NCI-H1694 (cell line): ENCODE measurements at places on chromosomes 12 and 14.

- no peak for DNase-seq
Observed at GRCh38 chr12:105933671-105934665, 204.8 kb downstream of the NUAK1 start.

DNA sequence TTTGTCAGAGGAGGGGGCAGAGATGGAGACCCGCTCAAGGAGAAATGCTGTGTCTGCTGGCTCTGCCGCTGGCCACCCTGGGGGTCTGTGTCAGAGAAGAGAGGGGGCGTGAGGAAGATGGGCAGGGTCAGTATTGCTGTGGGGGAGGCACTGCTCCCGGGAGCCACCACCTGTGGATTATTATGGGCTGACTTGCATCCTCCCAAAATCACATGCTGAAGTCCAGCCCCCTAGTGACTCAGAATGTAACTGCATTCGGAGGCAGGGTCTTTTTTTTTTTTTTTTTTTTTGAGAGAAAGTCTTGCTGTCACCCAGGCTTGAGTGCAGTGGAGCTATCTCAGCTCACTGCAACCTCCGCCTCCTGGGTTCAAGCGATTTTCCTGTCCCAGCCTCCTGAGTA, 12.3 kb downstream of the ABCD4 start:
- peak; percentile 24 for DNase-seq

- no peak for DNase-seq
Observed at GRCh38 chr14:54803396-54803795, 99.2 kb downstream of the GCH1 start.

DNA sequence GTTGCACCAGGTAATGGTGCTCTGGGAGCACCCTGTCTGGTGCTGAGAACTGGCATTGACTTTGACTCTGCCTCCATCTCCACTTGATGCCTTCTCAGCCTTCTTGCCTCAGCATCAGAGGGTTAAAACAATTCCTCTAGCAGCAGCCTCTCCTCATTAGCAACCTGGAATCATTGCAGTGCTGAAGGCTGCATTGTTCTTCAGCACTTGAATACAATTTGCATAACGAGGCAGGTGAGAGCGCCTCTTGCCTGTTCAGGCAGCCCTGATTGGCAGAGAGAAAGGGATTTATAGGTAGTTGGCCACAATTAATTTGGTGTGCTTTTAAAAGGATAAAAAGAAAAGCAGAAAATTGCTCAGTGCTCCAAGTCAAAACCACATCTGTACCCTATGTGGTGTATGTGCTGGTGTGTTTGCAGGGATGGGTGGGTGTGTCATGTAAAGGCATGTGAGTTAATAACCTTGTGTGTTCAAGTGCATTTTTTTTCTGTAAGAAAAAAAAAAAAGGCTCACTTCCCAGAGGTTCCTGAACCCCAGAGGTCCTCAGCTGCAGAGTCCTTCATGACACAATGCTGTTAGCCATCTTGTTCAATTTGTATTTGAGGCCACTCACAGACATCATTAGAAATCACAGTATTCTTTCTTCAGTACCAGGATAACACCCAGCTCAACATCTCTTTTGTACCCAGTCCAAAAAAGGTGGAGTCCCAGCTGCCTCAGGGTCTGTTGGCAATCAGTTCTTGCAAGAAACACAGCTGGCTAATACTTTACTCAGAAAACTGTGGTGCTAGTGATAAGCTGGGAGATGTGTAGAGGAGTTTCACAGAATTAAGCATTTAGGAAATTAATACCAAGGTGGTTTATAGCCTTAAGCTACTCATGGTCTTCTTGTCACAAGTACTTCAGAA, 385.6 kb downstream of the GRIN2B start:
- DNase-seq, result peak; percentile 67

- no peak for DNase-seq
Observed at GRCh38 chr14:37403626-37404025, 191.4 kb downstream of the FOXA1 start.

GRCh38 chr12:29725587-29726320, 58.0 kb downstream of the TMTC1 start:
- peak; percentile 91 for DNase-seq

DNA sequence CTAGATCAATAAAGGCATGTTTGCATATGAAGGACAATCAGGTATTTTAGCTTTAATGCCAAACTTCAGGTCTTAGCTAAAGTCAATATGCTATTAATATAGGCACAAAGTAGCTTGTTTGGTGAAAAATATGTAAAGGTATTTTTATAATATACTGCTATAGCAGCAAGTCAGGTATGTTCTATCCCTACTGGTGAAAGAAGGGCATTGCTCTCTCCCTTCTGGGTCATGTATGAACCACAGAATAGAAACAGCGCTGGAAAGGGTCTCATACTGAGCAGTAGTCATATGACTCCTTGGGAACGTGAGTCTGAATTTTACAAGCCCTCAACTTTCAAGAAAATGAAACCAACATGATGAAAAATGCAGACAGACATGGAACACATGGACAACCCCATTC, 314.6 kb downstream of the GRIN2B start:
- no peak for DNase-seq

DNA sequence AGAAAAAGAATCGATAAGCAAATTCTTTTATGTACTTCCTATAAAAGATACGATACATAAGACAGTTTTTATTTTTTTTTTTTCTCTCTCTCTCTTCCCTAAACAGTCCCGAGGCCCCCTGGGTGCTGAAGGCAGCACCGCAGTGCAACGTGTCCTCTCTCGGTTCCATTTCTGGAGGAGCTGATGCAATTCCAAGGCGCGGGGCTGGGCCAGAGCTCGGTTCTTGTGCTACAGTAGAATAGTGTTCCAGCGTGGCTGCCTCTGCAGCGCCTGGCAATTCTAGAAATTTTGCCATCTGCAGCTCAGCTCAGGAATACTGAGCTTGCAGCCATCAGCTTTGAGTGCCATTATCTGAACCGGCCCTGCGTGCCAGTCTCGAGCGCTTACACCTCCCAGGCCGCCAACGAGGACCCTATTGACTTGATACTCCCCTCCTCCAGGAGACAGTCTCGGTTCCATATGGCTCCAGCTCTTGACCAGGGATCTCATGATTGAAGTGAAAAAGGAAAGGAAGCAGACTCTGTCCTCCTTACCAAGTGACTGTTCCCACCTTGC, 630 bp downstream of the ALDH1L2 start:
- peak; percentile 37 for DNase-seq

- no peak for DNase-seq
Observed at GRCh38 chr12:69904777-69905176, 79.8 kb downstream of the MYRFL start.

- peak; percentile 4 for DNase-seq
Observed at GRCh38 chr12:105935981-105936380, 202.8 kb downstream of the NUAK1 start.

- DNase-seq, result no peak
Observed at GRCh38 chr12:132448463-132448820, 41.5 kb upstream of the FBRSL1 start.

DNA sequence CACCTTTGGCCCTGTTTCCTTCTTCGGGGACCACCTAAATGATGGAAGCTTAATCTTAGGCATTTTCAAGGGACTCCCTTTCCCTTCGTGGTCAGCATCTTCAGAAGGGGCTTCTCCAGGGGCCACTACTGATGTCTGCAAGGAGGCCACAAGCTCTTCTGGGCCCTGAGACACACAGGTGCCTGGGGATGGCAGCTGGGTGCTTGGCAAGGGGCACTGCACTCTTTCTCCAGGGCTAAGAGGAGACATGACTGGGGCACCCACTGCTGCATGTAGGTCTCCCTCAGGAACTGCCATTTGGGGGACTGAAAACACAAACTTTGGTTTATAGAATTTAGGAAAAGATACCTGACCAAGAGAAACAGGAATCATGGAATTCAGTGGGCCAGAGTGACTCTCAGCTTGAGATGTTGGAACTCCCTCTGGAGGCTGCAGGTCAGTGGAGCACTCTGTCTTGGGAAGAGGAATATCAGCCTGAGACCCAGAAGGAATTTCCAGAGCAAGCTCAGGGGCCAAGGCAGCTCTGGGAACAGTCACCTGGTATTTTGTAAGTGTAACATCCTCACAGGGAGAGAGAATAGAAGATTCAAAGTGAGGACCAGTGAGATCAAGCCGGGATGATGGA, 16.0 kb downstream of the PLD4 start:
- DNase-seq, result no peak

- no peak for DNase-seq
Observed at GRCh38 chr12:48377646-48378045, 26.9 kb upstream of the ZNF641 start.

GRCh38 chr14:98018628-98019027, 1221.4 kb downstream of the VRK1 start:
- no peak for DNase-seq

DNA sequence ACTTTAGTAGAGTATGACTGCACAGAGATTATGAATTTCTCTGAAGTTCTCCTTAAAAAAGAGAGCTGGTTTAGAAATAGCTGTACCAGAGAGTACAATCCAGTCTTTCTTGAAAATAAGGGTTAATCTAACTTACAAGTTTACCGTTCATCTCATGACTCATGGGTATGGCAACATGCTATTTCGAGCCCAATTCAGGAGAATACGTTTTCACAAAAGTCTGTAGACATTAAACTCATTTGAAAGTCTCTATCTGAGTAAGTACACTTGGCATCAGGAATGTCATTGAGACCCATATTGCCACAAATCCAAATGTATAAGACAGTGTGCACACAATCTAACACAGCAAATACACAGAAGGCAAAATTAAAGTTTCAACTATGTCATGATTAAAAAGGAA, 160.5 kb downstream of the PIK3C2G start:
- DNase-seq, result no peak

DNA sequence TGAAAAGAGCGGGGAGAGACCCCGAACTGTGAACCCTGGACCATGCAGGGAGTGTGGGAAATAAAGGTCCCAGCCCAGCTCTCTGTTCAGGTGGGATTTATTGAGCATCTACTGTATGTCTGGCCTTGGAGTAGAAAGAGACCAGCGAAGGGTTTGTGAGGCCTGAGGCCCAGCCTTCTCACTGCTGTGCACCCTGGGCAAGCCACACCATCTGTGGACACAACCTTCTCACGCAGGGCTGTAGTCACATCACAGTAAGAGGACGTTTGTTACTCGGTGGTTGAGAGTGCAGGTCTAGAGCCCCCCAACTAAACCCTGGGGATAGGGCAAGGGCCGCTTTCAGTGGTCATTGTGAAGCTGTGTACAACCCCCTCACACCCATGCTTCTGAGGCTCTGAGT, 18.2 kb downstream of the FAM222A start:
- no peak for DNase-seq
